Left cardiac atrium (tissue), 4 donors: ENCODE measurements at places on chromosomes 2 and 18. TPM values are rescaled to one million over a fixed set of nuclear protein-coding genes. Genes with fewer than 3 reads are reported as not detected.

The RAB27B gene
- 1.0 TPM for total RNA-seq

The TIGD1 gene
- 2.0 TPM for total RNA-seq

The KCNS3 gene
- total RNA-seq: 3.9 TPM

The FASTKD2 gene
- total RNA-seq: 23.7 TPM

The ZSCAN30 gene
- total RNA-seq: 19.1 TPM
